Stimulated activated CD8-positive, alpha-beta memory T cell treated with anti-CD3 and anti-CD28 coated beads, Interleukin-7, amount 100 ng/mL, for 48 hours (primary cell): ENCODE measurements at places on chromosomes 11 and 22.

GRCh38 chr22:33476206-33476605 is 418.0 kb upstream of the SYN3 start:
- no peak for DNase-seq

DNA sequence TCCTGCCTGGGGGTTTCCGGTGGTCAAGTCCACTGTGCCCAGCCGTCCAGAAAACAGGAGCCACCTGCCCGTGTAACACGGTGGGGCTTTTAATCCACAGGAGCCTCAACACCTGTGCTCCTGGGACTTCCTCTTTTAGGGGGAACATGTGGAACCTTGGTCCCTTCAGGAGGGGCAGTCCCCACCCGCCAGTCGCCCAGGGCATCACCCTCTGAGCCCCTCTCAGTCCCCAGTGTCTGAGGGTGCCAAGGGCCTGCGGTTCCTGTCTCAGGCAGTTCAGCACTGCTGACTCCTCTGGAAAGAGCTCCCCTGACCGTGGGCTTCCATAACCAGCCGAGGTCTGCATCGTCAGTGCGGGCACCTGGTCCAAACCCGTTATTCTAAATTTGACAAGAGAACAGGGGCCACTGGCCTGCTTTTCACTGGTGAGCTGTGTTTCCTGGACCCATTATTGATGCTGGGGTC is 15.8 kb downstream of the KRTAP5-5 start:
- DNase-seq, result no peak

DNA sequence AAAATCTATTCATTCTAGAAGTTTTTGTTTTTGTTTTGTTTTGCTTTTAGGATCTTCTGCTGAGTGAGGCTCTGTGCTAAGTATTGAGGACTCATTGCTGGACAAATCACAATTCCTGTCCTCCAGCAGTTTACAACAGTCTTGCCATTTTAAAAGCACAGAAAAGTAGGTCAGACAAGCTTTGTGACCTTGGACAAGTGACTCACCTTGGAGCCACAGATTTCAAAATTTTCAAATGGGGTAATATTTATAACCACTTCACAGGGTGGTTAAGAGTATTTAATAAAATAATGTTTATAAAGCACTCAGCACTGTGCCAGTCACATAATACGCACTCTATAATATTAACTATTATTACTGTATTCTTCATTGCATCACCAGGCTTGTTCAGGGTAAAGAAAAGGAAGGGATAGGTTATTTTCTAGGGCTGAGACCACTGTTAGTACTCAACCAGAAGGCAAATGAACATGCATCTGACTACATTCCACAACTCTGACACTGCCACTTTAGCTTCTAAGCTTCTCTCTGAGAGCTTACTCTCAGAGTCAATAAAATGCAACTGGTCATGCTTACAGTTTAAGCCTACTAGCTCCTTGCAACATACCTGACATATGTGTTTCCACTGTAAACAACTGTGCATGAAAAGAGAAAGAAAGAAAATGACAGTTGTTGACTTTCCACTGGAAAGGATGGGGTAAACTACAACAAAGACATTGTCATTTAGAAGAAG is 63.2 kb upstream of the FIBIN start:
- DNase-seq, result no peak

DNA sequence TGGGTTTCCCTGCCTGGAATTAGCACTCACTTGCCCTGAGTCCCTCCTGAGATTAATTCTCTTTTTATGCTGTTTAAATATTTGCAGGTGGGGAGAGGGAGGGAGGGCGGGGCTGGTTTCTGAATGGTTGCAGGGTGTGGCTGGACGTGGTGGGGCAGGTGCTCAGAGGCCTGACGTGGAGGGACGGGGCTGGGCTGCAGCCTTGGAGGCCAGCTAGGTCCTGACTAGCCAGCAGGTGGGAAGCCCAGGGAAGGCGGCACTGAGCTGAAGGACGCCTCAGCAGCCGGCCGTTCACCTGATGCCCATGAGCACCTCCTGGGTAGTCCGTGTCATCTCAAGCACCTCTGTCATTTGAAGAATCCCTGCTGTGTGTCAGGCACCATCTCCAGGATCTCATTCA is 21.3 kb downstream of the SGSM1 start:
- DNase-seq, result no peak

- no peak for DNase-seq
These were observed 6.7 kb upstream of the VSIG10L2 start for GRCh38 chr11:125939081-125939521.

DNA sequence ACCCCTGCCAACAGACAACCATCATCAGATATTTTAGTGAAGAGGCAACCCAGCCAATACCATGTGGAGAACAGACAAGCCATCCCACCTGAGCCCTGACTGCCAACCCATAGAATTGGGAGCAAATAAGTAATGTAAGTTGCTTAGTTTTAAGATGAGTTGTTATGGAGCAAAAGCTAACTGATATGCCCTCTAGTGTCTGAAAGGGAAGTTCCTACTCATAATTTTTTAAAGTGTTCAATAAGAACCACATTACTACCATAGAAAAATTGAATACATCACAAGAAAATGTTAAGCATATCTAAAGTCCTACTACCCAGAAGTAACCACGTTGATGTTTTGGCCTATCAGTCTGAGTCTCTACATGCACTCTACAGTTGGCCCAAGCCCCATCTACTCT is 50.8 kb upstream of the SLC36A4 start:
- no peak for DNase-seq

DNA sequence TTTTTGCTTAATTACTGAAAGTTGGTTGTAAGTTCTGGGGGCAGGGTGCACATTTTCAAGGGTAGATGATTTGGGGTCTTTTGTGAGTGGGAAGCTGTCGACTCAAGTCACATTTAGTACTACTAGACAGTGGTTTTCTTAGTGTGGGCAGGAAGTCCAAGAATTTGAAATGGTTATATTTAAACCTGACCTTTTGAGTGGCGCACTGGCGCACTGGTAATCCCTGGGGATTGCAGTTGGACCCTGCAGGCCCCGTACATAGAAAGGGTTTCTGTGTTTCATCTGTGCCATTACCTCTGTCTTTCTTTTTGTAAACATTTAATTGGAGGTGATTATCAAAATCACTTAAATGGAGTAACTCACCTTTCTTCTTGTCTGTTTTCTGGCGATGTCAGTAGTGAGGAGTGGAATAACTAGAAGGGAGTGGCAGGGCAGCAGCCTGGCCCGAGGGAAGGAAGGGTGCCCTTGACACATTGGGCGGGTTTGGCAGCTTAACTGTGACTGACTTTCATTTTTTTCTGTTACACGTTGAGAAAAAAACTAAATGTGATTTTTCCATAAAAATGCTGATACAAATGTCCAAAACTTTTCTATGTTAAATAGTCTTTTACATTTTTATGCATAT is 101.8 kb upstream of the GAL start:
- DNase-seq, result no peak

- no peak for DNase-seq
These were observed 760.3 kb downstream of the CNTN5 start for GRCh38 chr11:99781074-99781473.

- no peak for DNase-seq
These were observed 195.6 kb downstream of the GRIK4 start for GRCh38 chr11:120707098-120707497.

- no peak for DNase-seq
These were observed 54.7 kb downstream of the PHF21B start for GRCh38 chr22:44955102-44955501.

DNA sequence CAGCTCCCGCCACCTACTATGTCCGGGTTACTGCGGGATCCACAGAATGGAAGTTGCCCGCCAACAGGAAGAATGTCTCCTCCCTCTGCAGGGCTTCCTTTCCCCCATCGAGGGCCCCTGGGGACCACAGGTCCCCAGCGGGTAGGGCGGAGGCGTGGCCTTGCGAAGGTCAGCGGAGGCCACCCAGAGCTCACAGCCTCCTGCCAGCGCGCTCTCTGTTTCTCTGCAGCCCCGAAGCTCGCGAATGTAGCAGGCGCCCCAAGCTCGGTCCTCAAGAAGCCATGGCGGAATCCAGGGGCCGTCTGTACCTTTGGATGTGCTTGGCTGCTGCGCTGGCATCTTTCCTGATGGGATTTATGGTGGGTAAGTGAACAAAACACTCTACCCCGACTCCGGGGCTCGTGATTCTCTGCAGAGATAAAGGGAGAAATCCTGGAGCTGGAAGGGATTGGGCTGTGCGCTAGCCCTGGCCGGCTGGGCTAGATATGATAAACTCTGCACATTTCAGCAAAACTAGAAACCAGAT is at the start of gene NAALAD2:
NAALAD2 (plus strand) TSS at position 186 of the 526 bp plus-strand sequence; CDS start at position 282, 96 bp downstream.
- no peak for DNase-seq

DNA sequence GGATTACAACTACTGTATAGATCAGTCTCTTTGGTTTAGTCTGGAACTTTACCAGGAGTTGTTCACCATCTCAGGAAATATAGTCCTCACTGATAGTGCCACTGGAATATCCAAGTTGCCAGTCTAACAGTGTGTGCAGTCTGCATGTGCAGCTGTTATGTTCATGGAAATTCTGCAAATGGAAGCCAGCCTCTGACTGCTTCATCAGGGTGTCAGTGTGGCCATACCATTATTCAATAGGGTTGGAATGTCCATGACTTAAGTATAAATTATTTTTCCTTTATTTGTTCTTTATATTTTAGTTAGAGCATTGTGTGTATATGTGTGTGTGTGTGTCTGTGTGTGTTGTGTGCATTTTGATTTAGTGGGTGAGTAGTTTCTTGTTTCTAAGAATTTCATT is 51.8 kb downstream of the C11orf96 start:
- DNase-seq, result no peak

DNA sequence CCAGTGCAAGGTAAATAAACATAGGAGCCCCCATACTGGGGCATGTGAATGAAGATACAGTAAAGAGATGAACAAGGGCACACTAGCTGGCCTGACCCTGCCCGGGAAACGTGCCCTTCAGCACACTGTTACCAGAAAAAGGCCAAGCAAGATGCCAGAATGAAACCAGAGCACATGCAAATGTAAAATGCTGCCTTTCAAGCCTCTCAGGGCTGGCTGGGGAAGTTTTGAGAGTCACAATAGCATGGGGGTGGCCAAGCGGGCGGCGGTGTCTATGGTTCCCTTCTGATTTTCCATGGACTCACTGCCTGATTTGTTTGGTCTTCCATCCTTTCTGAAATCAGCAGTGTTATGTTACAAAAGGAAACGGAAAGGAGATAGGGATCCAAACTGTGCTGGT is 18.9 kb upstream of the SUSD2 start:
- DNase-seq, result no peak

DNA sequence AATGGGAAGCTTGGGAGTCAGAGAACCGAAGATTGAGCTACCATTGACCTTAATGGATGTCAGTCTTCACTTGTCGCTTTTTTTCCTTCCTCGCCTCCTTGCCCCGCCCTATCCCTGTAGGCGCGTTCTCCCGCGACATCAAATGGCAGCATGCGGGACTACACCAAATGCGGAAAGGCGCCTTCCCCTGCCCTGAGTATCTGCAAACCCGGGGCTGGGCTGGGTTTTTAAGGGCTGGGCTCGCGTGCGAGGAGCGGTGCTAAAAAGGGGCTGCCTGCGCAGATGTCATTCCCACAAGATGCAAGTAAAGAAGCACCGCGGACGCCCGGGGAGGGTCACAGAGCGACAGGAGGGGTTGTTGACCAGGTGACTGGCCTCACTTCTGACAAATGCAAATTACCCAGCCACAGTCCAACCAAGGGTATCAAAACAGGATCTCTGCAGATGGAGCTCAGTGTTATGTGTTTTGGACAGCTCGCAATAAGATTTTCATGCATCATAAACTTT is 4.7 kb upstream of the FAM111B start:
- peak; percentile 56 for DNase-seq

- no peak for DNase-seq
These were observed 34.5 kb downstream of the KIAA0930 start for GRCh38 chr22:45206233-45206632.

- DNase-seq, result no peak
These were observed 103.7 kb downstream of the GAB2 start for GRCh38 chr11:78313898-78314297.

GRCh38 chr11:75100314-75100713 is 3.6 kb upstream of the OR2AT4 start:
- peak; percentile 47 for DNase-seq

DNA sequence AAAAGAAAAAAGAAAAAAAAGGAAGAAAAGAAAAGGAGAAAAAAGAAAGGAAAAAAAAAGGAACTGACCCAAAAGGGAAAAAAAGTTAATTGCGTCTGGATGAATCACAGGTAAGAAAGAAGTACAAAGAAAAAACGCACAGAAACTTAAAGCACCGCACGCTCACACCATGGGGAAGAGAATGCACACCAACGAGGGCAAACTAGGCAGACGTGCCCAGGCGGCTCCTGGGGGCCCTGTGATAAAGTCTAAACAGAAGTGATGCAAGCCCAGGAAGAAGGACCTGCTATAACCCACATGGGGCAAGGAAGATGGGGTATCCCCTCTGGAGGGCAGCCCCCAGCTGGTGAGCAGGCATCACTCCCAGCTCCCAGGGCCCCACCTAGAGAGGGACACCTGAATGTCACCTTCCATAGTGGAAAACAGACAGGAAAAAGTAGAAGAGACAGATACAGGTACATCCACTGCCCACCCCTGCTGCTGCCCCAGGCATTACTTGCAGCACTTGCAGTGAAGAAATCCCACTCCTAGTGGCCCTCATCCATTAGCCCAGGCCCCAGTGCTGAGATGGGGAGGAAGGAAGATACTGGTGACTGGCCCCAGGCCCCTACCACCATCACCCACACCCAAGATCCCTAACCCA is 28.9 kb downstream of the NAP1L4 start:
- no peak for DNase-seq

- DNase-seq, result no peak
These were observed 72.5 kb upstream of the MYO18B start for GRCh38 chr22:25669253-25670069.

GRCh38 chr11:63958008-63958407 is 16.4 kb upstream of the COX8A start:
- no peak for DNase-seq

- DNase-seq, result no peak
These were observed 16.1 kb upstream of the RELT start for GRCh38 chr11:73359930-73360742.

GRCh38 chr22:36360011-36360410 is 27.8 kb downstream of the MYH9 start:
- no peak for DNase-seq

GRCh38 chr11:78855116-78855515 is 280.5 kb upstream of the NARS2 start:
- DNase-seq, result no peak

DNA sequence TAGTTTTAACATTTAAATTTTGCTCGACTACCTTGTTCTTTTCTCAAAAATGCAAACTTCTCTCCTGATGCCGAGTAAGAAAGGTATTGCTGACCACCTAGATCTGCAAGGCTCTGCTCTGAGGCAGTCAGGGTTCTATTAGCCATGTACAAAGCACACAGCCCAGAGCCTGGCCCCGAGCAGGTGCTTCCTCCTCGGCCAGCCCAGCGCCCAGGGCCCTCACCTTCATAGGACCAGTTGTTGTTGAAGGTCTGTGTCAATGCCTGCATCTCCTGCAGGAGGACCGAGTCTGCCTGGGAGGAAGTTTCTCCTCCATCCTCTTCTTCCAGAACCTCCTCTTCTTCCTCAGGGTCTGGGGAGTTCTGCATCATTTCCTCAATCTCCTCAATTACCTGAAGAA is 35.8 kb downstream of the FEZ1 start:
- no peak for DNase-seq

GRCh38 chr11:57562596-57562995 is 4.9 kb downstream of the UBE2L6 start:
- DNase-seq, result no peak
